ENCODE measurements at places on chromosomes 16 and 17. TPM values are rescaled to one million over a fixed set of nuclear protein-coding genes. Genes with fewer than 3 reads are reported as not detected.

DNA sequence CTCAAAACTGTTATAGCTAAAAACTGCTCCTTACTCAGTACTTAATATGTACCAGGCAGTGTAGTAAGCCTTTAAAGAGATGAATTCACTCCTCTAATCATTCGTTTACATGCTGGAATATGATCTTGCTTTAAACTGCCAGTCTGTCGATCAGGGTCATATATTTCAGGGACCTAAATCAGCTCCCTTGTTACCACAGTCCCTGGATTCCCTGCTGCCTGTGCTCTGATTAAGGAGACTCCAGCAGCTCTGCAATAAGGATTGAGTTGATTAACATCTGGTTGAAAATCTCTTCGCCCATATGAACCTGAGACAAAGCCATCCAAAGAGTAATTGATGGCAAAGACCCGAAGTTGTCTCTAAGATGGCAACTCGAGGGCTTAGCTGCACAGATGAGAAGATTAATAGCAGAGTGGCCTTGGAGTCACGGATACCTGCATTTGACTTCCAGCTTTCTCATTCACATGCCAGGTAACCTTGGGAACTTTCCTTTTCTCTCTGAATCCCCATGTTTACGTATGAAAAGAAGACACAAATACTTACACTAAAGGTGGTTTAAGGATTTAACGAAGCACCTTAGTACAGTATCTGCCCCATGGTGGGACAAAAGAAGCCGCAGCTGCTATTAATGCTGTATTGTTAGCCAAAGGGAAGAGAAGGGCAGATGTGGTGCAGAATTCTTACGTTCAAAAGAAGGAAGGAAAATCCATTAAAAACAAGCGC is 68.2 kb downstream of the VAT1L start:
- no peak for DNase-seq
- no peaks in the 10 kb centered on the region for H3K36me3 ChIP-seq
- H3K4me3 ChIP-seq: no peak overlapping the region
- H3K27ac ChIP-seq: no peak overlapping the region
- peaks cover 4% of the 10 kb centered on the region for H3K27me3 ChIP-seq

- no peaks in the 10 kb centered on the region for H3K27me3 ChIP-seq
- H3K36me3 ChIP-seq: peaks cover 10% of the 10 kb centered on the region
- no peak for DNase-seq
- peaks cover 2% of the 10 kb centered on the region for H3K4me1 ChIP-seq
- no peak overlapping the region for H3K4me3 ChIP-seq
These were observed 100.7 kb downstream of the OR1D5 start for GRCh38 chr17:2962729-2963128.

DNA sequence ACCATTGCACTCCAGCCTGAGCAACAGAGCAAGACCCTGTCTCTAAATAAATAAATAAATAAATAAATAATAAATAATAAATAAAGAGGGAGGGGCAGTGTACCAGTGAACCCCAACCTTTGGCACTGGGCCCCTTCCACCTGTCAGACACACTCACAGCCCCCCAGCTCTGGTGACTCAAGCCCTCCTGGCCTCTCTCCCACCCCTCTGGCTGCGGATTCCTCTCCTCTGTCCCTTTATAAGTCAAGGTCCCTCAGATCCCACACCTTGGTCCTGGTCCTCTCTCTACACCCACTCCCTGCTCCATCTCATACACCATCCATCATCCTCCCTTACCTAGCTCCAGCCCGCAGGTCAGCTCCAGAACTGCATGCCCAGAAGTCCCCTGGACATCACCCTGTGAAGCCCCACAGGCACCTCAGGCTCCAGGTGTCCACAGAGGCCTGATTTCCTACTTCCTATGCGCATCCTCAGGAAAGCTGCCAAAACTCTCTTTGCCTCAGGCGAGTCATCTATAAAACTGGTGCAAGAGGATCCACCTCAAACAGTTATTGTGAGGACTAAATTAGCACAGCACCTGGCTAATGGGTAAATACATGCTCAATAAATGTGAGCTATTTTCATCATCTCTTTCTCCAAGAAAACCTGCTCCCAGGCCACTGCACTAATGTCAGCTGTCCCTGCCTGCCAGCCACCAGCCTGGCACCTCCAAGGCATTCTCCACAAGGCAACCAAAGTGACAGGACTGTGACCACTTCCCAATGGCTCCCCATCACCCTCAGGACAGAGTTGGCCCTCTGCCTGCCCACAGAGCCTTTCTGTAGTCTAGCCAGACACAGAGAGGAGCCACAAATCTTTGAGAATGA is 46.8 kb downstream of the BEAN1 start:
- peak overlapping the region; percentile 1 for H3K27ac ChIP-seq
- H3K27me3 ChIP-seq: peaks cover 12% of the 10 kb centered on the region
- no peaks in the 10 kb centered on the region for H3K36me3 ChIP-seq
- H3K4me3 ChIP-seq: no peak overlapping the region
- H3K4me1 ChIP-seq: peaks cover 32% of the 10 kb centered on the region

- no peaks in the 10 kb centered on the region for H3K27me3 ChIP-seq
- H3K36me3 ChIP-seq: peaks cover 18% of the 10 kb centered on the region
- peak; percentile 30 for DNase-seq
- peak overlapping the region; percentile 19 for H3K27ac ChIP-seq
These were observed 2.1 kb downstream of the P2RX5 start for GRCh38 chr17:3693829-3694231.

DNA sequence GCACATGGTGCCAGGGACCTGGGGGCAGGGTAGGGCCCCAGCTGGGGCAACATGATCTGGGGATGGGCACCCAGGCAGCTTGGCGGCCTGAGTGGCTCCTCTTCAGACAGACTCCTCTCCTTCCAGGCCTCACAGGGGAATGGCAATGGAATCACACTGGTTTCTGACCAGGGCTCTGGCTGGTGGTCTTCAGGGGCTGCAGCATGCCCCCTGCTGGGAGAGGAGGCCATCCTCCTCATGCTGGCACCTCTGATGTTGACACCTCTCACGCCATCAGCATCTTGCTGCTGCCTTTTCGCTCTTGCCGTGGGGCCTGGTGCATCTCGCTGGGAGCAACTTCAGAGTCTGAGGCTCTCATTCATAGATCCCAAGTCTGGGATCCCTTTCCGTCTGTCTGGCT is 11.2 kb upstream of the GFOD2 start:
- H3K36me3 ChIP-seq: peaks cover 72% of the 10 kb centered on the region
- no peak overlapping the region for H3K4me3 ChIP-seq
- H3K27ac ChIP-seq: no peak overlapping the region
- H3K27me3 ChIP-seq: no peaks in the 10 kb centered on the region

GRCh38 chr17:8859804-8860430 is 7.6 kb downstream of the PIK3R6 start:
- no peaks in the 10 kb centered on the region for H3K27me3 ChIP-seq
- H3K36me3 ChIP-seq: no peaks in the 10 kb centered on the region
- H3K27ac ChIP-seq: no peak overlapping the region
- DNase-seq: no peak
- H3K4me3 ChIP-seq: no peak overlapping the region

Gene DNAI2
- total RNA-seq: 1.5 TPM

Gene KRT28
- total RNA-seq: not detected

All from T-cell (primary cell).